Mucosa of descending colon (tissue), 3 donors: ENCODE measurements at places on chromosomes 3 and 15.
A peak's percentile ranks its signal among the peaks of the same experiment; 100 is the strongest.

DNA sequence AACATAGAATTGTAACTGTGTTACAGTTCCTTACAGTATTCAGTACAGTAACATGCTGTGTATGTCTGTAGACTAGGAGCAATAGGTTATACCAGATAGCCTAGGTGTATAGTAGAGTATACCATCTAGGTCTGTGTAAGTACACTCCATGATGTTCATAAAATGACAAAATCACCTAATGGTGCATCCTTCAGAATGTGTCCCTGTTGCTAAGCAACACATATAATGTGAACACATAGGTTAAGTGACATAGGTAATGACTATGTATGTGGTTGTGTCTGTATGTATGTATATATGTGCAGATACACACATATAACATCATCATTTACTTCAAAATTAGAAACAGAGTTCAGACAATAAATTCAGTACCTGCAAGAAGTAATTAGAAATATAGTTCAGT is 146.8 kb upstream of the GAP43 start:
- no peak for DNase-seq

- no peak for DNase-seq
These were observed 59.0 kb downstream of the GOLM2 start for GRCh38 chr15:44347495-44347894.

- DNase-seq, result no peak
These were observed 23.3 kb downstream of the GRIP2 start for GRCh38 chr3:14516738-14517345.

DNA sequence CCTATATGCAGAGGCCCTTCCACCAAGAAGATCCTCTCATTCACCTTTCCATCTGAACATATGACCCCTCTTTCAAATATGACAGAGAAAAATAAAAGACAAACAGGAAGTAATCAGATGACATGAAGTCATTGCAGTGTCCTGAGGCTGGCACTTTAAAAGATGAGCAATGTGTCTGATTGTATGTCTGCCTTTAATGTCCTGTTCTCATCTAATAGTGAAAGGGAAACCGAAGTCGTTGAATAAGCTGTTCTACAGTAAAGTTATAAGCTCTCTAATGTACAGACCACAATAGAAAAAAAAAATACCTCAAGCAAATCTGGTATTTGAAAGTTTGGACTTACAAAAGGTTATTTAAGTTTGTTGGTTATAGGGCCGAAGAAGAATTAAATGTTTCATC is 243.0 kb downstream of the CLSTN2 start:
- DNase-seq, result no peak

GRCh38 chr3:127646501-127647046 is 17.6 kb downstream of the PODXL2 start:
- no peak for DNase-seq

- DNase-seq, result peak; percentile 44
These were observed 28.8 kb upstream of the UBL7 start for GRCh38 chr15:74489518-74490338.

- DNase-seq, result no peak
These were observed 170.0 kb downstream of the NR2F2 start for GRCh38 chr15:96500508-96500907.

- no peak for DNase-seq
These were observed 359.5 kb upstream of the TMCO5A start for GRCh38 chr15:37574985-37575384.

GRCh38 chr3:29949940-29950616 is 656.3 kb upstream of the TGFBR2 start:
- no peak for DNase-seq

- DNase-seq, result no peak
These were observed 185.2 kb downstream of the GHSR start for GRCh38 chr3:172262991-172263608.

DNA sequence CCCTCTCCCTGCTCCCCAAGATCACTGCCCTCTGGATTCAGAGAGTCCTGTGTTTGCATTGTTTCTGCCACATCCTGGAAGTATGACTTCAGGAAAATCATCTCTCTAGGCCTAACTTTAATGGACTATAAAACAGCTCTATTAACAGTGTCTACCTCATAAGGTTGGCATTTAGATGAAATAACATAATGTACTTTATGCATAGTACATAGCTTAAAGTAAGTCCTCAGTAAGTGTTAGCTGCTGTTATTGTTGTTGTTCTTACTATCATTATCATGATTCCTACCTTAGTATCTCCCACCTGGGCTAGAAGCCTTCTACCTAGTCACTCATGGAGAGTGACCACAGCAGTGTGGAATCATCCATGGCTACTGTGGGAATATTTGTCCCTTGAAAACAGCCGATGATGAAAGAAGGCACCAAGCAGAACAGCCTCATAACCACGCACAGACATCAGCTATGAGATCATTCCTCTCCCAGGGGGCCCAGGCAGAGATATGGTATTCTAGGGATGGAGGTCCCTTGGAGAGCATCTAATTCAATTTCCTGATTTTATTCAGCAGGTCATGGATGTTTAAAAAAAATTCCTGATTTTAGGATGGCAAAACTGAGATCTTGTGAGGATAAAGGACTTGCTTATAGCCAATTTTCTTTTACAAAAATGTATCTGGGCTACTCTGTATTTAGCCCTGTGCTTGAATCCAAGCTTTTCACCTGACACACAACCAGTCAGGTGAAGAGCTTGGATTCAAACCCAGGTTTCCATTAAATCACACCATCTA is 1.9 kb downstream of the FSD2 start:
- no peak for DNase-seq

DNA sequence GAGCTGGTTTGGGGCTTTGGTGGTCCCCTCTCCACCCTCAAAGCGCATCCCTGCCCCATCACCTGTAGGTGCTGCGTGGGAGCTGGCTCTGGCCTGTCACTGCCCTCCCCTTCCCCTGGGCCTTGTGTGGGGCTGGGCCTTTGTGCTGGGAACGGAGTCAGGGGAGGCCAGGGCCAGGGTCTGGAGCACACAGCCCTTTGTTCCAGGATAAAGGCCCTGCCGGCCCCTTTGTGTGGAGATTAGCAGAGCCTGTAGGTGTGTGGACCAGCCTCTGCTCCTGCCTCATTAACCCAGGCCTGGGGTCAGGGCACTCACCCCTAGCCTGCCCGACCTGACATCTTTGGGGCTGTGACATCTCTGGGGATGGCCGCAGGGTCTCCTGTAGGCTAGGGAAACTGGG is 8.9 kb downstream of the EPHB3 start:
- peak; percentile 28 for DNase-seq

DNA sequence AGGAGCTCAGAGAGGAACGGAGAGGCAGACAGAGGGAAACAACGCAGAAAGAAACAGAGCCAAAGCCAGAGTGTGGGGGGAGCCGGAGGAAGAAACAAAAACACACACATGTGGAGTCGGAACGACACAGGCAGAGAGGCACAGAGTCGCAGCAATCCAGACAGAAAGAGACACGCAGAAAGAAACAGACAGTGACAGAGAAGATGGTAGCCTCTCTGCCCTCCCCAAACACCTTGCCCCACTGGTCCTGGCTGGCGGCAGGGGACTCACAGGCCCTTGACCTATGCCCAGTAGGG is 1.7 kb downstream of the NCKIPSD start:
- DNase-seq, result no peak

DNA sequence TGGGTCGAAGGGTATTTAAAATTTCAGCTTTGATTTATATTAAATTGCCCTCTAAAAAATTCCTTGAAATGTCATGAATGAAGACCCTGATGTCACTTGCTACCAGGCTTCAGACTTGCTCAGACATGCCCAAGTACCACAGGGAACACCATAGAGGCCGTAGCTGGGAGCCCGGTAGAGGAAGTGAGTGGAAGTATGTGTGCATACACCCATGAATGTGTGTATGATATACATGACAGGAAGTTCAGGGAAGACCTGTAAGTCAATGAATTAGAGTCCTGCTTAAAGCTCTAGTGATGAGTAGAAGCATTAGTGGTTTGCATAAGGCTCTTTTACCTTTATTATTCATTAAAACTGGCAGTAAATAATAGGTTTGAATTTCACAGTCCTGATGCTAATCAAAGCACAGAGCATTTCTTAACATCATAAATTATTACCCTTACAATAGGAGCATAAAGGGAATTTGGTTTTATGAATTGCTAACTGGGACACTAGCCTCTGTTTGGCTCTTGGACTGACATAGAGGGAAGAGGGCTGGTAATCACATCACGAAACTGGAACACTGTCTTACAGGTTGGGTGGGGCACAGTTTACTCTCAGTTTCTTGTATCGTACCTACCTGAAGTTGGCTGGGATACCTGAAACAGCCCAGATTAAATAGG is 144.4 kb downstream of the CHST2 start:
- DNase-seq, result no peak

- no peak for DNase-seq
These were observed 441.2 kb downstream of the FHIT start for GRCh38 chr3:60809857-60810610.

DNA sequence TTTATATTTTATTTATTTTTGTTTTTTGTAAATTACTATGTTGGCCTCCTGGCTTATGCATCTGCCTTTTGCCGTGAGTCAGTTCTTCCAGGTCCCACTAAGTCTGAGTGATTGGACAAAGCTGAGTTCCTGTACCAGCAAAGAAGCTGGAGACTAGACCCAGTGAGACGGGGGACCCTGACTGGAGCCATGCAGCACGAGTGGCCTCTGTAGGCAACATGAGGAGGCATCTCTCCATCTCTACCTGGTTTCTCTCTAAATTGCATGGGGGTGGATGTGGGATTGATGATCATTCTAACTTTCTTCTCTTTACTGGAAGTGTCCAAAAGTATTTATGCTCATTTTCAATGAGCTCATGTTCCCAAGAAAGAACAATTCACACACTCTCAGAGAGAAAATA is 155.3 kb upstream of the MRPL3 start:
- no peak for DNase-seq

DNA sequence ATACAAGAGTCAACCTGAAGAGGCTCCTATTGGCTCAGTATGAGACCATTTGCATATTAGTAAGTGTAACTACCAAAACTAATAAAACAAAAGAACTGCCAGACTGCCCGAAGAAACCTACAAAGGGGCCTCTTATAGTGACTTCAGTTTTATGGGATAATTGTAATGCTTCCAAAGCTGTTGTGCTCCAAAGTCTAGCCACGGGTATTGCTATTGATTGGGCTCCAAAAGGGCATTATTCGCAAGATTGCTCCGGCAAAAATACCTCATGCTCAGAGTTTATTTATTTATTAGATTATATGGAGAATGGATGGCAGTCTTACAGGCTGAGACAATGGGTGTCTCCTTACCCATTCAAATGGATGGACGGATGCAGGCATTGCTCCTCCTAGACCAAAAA is 11.4 kb downstream of the RPL22L1 start:
- DNase-seq, result no peak

GRCh38 chr3:127426444-127427153 is 138.8 kb upstream of the PRR20G start:
- no peak for DNase-seq

GRCh38 chr15:92306663-92307062 is 87.0 kb upstream of the ST8SIA2 start:
- DNase-seq, result no peak

DNA sequence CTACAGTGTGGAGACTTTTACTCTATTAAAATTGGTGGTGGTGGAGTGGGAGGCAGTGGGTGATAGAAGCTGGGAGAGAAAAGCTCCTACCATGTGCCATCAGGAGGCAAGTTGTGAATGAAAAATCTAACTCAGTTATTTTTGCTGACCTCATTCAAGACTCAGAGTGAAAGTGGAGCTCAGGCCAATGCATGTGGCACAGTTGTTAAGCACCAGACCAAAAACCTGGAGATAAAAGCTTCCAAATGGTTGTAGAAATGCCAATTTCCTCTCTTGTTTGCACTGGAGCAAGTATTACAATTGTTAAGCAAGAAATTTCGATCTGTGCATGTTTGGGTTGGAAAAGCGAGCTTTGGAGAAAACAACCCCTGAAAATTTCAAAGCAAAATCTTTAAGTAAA is 81.5 kb upstream of the PRICKLE2 start:
- no peak for DNase-seq

DNA sequence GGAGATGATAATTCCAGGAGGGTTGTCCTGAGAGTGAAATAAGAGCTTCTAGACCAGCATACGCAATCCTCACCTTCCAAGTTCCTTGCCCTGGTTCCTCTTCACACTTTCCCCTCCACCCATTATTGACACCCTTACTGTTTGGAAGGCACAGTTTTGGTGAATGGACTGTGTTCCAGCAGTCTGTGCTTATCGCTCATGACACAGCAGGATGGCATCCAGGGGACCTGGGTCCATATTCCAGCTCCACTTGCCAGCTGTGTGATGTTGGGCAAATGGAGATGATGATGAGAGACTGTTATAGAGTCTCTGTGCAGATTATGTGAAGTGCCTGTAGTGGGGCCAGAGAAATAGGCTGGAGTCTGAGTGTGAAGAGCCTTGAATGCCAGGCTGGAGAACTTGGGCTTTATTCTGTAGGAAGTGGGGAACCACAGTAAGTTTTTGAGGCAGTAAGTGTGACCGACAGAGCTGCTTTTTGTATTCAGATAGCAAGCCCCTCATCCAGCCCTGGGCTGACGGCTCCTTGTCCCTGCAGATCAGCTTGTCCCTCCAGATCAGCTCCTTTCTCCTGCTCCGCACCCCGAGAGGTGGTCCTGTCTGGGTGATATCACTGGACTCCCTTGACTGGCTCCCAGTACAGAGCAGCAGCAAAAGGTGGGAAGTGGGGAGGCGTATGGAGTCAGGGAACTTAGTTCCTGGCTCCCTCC is 8.1 kb downstream of the KBTBD13 start:
- no peak for DNase-seq

DNA sequence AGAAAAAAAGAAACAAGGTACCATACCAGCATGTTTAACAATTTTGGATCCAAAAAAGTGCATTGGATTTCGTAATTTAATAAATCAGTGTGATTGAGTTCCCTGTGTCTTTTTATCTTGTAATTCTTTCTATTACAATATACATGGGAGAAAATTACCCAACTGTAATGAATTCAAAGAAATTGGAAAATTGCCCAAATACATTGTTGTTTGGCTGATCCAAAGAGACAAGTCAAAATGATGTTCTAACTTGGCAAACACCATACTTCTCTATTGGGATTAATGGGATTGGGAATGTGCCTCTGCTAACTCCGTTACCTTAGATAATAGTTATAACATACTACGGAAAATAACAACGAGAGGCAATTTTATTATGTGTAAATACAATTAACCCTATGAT is 1097.1 kb downstream of the ROBO1 start:
- no peak for DNase-seq

GRCh38 chr3:58704745-58705144 is 38.2 kb upstream of the FAM3D start:
- no peak for DNase-seq

GRCh38 chr3:46367811-46368210 is 2.9 kb upstream of the CCR5 start:
- DNase-seq, result no peak
